ENCODE measurements at places on chromosomes 2 and 18. TPM values are rescaled to one million over a fixed set of nuclear protein-coding genes. Genes with fewer than 3 reads are reported as not detected.

The FBXO41 gene
- total RNA-seq: 3.9 TPM

The POTEJ gene
- total RNA-seq: not detected

The ASAP2 gene
- total RNA-seq: 36.9 TPM

The SNORC gene
- 1.3 TPM for total RNA-seq

The RALBP1 gene
- total RNA-seq: 79.3 TPM

The CSRNP3 gene
- 0.48 TPM for total RNA-seq

The EN1 gene
- total RNA-seq: not detected

The SCN9A gene
- total RNA-seq: 2.4 TPM

The MRPL44 gene
- 45.6 TPM for total RNA-seq

The TEX44 gene
- not detected for total RNA-seq

The CPO gene
- total RNA-seq: not detected

The DPYSL5 gene
- total RNA-seq: not detected

The MAL gene
- total RNA-seq: 1.3 TPM

The MFSD2B gene
- not detected for total RNA-seq

The ABCG5 gene
- total RNA-seq: not detected

The CABYR gene
- total RNA-seq: 1.9 TPM

The CXCR1 gene
- not detected for total RNA-seq
